ENCODE measurements at places on chromosomes 1 and 21. TPM values are rescaled to one million over a fixed set of nuclear protein-coding genes. Genes with fewer than 3 reads are reported as not detected.

The ZFP69 gene
- total RNA-seq = 4.9 TPM

The FAM110D gene
- total RNA-seq = not detected

DNA sequence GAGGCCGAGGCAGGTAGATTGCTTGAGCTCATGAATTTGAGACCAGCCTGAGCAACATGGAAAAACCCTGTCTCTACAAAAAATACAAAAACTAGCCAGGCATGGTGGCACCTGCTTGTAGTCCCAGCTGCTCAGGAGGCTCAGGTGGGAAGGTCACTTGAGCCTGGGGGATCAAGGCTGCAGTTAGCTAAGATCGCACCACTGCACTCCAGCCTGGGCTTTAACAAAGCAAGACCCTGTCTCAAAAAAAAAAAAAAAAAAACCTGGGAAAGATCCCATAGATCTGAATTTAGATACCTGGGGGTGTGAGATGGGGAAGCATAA, 32.9 kb downstream of the NIBAN1 start:
- no peak for DNase-seq
- peaks cover 15% of the 10 kb centered on the region for H3K27me3 ChIP-seq
- H3K4me1 ChIP-seq = peaks cover 2% of the 10 kb centered on the region
- H3K27ac ChIP-seq = no peak overlapping the region
- H3K36me3 ChIP-seq = no peaks in the 10 kb centered on the region

GRCh38 chr1:65264197-65264929, 45.0 kb upstream of the DNAJC6 start:
- H3K36me3 ChIP-seq = no peaks in the 10 kb centered on the region
- peak overlapping the region; percentile 85 for H3K27ac ChIP-seq
- DNase-seq = no peak

The HCRTR1 gene
- total RNA-seq = 0.50 TPM

DNA sequence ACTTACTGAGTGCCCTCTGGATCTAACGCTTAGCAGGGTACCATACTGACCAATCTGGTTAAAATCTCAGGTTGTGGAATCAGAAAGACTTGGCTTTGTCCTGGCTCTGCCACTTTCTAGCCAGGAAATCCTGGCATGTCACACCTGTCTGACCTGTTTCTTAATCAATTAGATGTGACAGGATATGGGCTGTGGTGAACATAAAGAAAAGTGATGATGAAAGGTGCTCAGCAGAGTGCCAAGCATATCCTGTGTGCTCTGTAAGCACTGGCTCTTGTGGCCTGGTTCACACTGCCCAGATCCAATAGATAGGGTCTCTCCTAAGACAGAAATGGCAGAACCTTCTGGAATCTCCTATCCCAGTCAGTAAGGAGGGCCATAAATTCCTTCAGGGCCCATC, 53.9 kb downstream of the PHC2 start:
- peaks cover 10% of the 10 kb centered on the region for H3K36me3 ChIP-seq
- no peaks in the 10 kb centered on the region for H3K27me3 ChIP-seq
- no peak overlapping the region for H3K27ac ChIP-seq
- no peak overlapping the region for H3K4me3 ChIP-seq
- no peak for DNase-seq

The TAS1R1 gene
- not detected for total RNA-seq

GRCh38 chr1:226549094-226549936, 751 bp downstream of the STUM start:
- H3K4me1 ChIP-seq = peaks cover 13% of the 10 kb centered on the region
- peaks cover 74% of the 10 kb centered on the region for H3K27me3 ChIP-seq
- H3K4me3 ChIP-seq = peak overlapping the region; percentile 57

The CLEC20A gene
- total RNA-seq = not detected

GRCh38 chr1:217943361-217943760, 312.2 kb downstream of the SPATA17 start:
- peaks cover 13% of the 10 kb centered on the region for H3K27me3 ChIP-seq
- H3K36me3 ChIP-seq = no peaks in the 10 kb centered on the region
- no peak for DNase-seq
- no peak overlapping the region for H3K4me3 ChIP-seq
- H3K4me1 ChIP-seq = no peaks in the 10 kb centered on the region

The TUT4 gene
- 53.7 TPM for total RNA-seq

- no peaks in the 10 kb centered on the region for H3K4me1 ChIP-seq
- H3K4me3 ChIP-seq = no peak overlapping the region
- H3K27ac ChIP-seq = no peak overlapping the region
- no peaks in the 10 kb centered on the region for H3K27me3 ChIP-seq
- no peak for DNase-seq
Measured at GRCh38 chr1:4397196-4397595, 257.2 kb upstream of the AJAP1 start.

The IL10 gene
- not detected for total RNA-seq

DNA sequence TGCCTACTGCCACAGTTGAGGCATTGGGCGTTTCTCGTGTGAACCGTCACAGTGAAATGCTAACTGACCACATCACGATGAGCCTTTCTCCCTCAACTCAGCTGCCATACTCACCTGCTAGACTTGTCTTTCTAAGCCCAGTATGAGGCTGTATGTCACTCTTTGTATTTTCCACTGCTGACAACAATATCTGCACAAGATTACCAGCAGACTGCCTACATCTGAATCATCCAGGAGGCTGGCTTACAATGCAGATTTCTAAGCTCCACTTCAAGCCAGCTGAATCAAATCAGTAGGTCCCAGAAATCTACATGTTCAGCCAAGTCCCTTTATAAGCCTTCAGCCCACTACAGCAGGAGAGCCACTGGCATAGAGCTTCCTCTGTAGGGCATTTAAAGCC, 355.0 kb upstream of the DUSP10 start:
- H3K4me3 ChIP-seq = no peak overlapping the region
- H3K4me1 ChIP-seq = no peaks in the 10 kb centered on the region
- no peak overlapping the region for H3K27ac ChIP-seq
- no peak for DNase-seq
- H3K27me3 ChIP-seq = peaks cover 15% of the 10 kb centered on the region

DNA sequence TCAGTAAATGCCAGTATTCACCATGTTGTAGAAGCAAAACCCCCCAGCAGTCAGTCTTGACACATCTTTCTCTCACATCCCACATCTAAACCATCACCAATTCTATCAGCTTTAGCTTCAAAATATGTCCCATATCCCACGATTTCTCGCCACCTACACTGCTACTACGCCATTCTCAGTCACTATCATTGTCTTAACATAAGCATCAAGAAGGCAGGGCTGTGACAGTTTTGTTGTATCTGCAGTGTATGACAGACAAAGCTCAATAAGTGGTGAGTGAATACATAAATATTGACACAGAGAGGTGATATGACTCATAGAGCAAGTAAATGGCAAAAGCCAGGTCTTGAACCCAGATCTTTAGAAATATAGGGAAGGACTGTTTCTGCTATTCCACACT, 59.9 kb downstream of the JAK1 start:
- no peaks in the 10 kb centered on the region for H3K27me3 ChIP-seq
- no peak overlapping the region for H3K4me3 ChIP-seq
- H3K36me3 ChIP-seq = no peaks in the 10 kb centered on the region
- H3K4me1 ChIP-seq = peaks cover 31% of the 10 kb centered on the region
- H3K27ac ChIP-seq = no peak overlapping the region

DNA sequence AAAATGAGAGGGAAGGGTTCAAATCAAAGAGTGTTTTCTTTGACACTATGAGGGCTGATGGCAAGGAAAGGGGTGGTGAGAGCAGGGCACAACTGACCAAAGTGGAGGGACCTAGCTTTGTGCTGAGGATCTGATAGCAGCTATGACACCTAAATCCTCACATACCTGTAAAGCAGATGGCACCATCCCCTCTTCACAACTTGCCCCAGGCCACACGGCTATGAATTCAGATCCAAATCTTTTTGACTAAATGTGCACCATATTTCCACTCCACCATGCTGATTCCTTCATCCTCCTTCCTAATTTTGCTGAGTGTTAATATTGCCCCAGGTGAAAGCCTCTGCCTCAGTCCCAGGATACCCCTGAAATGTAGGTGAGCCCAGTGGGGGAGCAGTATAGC, 385.7 kb downstream of the PLPP3 start:
- peaks cover 36% of the 10 kb centered on the region for H3K4me1 ChIP-seq
- no peaks in the 10 kb centered on the region for H3K36me3 ChIP-seq
- no peak overlapping the region for H3K27ac ChIP-seq
- no peaks in the 10 kb centered on the region for H3K27me3 ChIP-seq
- DNase-seq = no peak

DNA sequence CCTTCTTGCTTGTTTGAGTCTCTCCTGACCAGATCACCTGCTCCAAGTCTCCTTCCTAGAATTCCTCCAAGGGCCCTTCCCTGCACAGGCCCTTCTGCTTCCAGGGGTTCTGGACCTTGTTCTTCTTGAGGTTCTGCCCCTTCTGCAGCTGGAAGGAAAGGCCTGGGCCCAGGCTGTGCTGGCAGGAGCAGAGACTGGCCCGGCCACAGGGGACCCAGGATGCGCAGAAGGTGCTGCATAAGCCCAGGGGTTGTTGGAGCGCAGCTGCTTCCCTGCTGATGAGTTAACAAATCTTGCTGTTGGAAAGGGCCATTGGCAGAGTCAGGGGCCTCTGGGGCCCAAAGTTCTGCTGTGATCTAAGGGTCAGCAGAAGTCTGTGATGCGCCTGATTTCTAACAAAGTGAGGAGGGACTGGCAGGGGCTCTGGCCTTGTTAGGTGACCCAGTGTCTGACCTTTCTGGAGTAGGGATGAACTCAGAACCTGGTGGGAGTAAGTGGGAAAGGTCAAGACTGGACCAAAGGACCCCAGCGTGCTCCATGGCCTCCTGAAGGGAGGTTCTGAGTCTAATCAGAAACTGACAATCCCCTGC, 509.8 kb downstream of the PTPRU start:
- no peak overlapping the region for H3K4me3 ChIP-seq
- DNase-seq = no peak
- no peaks in the 10 kb centered on the region for H3K4me1 ChIP-seq
- no peaks in the 10 kb centered on the region for H3K36me3 ChIP-seq
- H3K27ac ChIP-seq = no peak overlapping the region

DNA sequence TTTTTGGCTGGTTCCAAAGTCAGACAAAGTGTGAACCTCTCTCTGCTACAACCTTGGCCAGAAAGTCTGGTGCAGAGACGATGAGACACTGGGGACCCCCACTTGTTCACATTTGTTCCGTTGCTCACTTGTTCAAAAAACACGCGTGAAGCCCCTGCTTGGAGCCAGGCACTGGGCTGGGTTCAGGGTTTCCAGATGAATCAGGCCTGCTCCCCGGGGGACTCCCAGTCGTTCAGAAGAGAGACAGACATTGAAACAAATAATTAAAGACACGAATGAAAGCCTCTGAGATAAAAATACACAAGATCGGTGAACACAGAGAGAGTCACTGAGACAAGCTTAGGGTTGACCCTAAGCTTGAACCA, 101.5 kb upstream of the RUNX3 start:
- peak overlapping the region; percentile 46 for H3K27ac ChIP-seq
- H3K4me1 ChIP-seq = peaks cover 51% of the 10 kb centered on the region
- DNase-seq = no peak
- H3K4me3 ChIP-seq = no peak overlapping the region
- H3K36me3 ChIP-seq = no peaks in the 10 kb centered on the region

DNA sequence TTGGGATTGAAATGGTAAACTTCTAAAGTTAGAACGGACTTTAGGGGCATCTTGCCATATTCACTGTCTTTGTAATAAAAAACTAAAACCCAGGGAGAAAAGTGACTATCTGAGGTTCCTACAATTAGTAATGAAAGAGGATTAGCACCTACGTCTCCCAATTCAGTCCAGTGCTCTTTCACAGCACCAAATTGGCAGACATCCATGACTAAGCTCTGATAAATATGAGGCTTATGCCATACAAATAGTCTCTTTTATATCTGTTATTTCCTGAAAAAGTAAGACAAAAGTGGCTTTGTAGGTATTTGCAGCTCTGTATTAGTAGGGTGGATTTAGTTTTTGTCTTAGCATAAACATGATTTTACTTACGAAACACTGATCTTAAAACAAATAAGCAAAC, 315.0 kb upstream of the NRIP1 start:
- no peaks in the 10 kb centered on the region for H3K36me3 ChIP-seq
- H3K27me3 ChIP-seq = no peaks in the 10 kb centered on the region
- H3K4me1 ChIP-seq = no peaks in the 10 kb centered on the region
- no peak for DNase-seq

GRCh38 chr1:174954073-174954460, 45.7 kb upstream of the CACYBP start:
- DNase-seq = no peak
- H3K27ac ChIP-seq = peak overlapping the region; percentile 66

- no peak overlapping the region for H3K4me3 ChIP-seq
- peaks cover 42% of the 10 kb centered on the region for H3K4me1 ChIP-seq
- DNase-seq = no peak
- peaks cover 17% of the 10 kb centered on the region for H3K36me3 ChIP-seq
- no peaks in the 10 kb centered on the region for H3K27me3 ChIP-seq
- H3K27ac ChIP-seq = peak overlapping the region; percentile 69
Measured at GRCh38 chr1:93172778-93173177, 7.4 kb downstream of the TMED5 start.

DNA sequence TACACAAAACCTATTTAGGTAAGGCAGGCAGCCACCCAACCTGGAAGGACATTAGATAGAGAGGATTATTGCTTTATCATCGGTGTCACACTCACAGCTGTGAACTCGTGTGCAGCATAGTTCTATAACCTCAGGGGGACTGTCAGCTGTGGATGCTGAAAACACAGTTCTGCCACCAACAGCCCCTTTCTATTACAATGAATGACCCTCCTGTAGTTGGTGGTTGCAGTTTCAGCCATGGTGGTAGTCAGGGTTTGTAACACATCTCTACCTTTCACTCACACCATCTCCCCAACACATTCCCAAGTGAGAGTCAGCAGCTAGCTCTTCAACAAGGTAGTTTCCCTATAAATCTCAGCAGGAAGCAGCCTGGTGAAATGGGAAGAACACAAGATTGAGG, 136.8 kb downstream of the ZC3H11B start:
- H3K27ac ChIP-seq = no peak overlapping the region
- peaks cover 9% of the 10 kb centered on the region for H3K27me3 ChIP-seq
- H3K4me1 ChIP-seq = no peaks in the 10 kb centered on the region
- no peak for DNase-seq

The HPCA gene
- total RNA-seq = not detected

DNA sequence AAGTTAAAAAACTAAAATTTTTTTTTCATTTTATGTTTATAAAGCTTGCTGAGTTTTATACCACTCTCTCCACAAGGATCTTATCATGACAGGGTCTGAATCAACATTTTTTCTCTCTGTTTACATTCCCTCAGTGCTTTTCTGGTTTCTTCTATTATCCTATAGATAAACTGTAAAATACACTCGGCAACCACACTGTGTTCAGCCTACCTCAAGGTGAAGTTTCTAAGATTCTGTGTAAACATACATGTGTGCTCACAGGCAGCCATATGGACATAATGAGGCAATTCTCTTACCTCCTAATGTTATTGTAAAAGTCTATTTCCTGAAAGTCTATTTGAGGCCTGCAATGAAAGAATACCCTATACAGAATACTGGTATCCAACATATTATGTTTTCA, 114.6 kb downstream of the NTPCR start:
- no peaks in the 10 kb centered on the region for H3K27me3 ChIP-seq
- H3K4me3 ChIP-seq = no peak overlapping the region
- peaks cover 22% of the 10 kb centered on the region for H3K4me1 ChIP-seq
- H3K27ac ChIP-seq = no peak overlapping the region

All from osteocyte (in vitro differentiated cells).